ENCODE measurements at places on chromosomes 7 and 10.

DNA sequence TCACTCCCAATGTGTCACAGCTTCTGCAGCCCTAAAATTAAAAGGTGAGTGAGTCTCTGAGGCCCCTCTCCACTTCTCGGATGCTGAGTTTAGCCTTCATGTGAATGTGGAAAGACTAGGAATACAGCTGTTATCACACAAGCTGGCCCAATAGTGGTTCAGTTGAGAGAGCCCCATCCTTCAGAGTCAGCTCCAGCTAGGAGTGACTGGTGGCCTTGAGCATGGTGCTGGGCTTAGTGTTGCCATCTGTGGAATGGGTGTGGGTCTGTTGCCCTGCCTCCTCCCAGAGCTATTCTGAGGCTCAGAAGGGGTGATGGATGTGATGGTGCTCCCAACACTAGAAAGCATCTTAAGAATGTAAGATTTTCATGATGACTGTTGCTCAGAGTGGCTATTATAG lies 55.8 kb downstream of the FIGNL1 start:
- no peak for DNase-seq

DNA sequence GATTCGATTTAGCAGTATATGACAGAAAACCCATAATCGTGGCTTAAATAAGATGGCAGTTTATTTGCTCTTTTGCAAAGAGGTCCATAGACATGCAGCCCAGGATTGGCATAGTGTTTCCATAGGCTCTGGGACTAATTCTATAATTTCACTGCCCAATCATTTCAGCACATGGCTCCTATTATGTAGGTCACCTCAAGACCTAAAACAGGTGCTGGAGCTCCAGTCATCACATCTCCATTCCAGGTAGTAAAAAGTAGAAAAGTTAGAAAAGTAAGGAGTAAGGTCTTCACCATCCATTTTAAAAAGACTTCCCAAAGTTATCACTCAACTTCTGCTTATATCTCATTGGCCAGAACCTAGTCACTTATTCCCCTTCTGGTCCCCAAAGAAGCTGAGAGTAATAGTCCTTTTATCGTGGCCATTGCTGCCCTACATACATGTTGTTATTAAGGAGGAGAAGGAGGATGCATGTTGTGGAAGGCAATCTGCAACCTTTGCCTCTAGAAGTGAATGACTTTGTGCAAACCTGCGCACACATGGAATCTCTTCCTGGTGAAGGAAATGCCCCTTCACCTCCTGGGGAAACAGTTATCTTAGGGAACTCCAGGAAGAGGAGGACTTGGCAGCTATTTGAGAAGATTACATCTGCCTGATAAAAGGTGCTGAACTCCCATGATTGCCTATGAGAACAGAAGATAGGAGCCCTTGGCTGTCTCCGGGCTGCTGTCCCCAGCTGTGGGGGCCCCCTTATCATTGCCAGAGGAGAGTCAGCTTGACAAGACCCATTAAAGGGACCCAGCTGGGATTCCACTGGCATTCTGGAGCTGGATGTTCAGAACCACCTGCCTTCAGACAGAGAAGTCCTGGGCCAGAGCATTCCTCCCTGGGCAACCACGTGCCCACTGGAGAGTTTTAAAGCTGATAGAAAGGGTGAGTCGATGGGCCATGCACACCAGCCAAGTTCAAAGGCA lies 330.6 kb upstream of the ZMIZ1 start:
- no peak for DNase-seq

- DNase-seq, result no peak
Observed at GRCh38 chr7:26305090-26305868, 13.6 kb downstream of the SNX10 start.

- no peak for DNase-seq
Observed at GRCh38 chr7:24821045-24821753, 63.9 kb upstream of the GSDME start.

GRCh38 chr10:78726171-78726570 lies 342.6 kb upstream of the ZMIZ1 start:
- DNase-seq, result no peak

DNA sequence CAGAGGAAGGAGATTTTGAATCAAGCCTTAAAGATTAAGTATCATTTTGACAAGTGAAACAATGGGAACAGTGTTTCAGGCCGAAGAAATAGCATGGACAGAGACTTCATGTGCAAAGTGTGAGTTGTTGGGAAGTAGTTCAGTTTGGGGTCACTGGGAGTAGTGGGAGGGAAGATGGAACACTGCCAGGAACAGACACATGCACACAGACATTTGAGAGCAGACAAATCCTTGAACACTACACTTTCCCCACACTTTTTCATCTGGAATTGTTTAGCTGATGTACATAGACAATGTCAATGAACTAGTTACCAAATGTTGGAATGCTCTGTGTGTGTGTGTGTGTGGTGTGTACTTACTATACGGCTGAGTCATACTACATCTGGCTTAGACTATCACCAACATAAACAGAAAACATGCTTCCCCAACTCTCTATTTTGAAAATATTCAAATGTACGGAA lies 52.4 kb upstream of the LRRC17 start:
- peak; percentile 24 for DNase-seq

GRCh38 chr7:139068544-139069399 lies 32.9 kb upstream of the ZC3HAV1L start:
- DNase-seq, result no peak

- no peak for DNase-seq
Observed at GRCh38 chr10:132774902-132775863, 10.8 kb downstream of the NKX6-2 start.

DNA sequence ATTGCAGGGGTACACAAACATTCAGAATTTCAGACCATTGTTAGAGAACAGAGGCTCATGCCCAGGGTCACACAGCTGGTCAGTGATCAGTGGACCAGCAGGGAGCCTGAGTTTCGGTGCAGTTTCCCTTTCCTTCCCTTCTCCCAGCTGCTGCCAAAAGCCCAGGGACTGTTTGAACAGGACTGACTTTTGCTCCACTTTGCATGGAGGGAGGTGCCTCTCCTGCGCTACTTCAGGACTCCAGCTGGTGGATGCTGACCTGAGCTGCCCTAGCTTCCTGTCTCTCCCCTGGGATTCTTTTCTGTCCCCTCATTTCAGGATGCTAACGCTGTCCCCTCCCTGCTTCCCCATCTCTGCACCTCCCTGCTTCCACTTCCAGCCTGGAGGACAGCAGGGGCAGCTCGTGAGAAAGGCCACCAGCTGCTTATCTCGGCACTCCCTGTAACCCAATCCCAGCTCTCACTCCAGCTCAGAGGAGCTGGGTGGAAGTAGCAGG lies 14.5 kb downstream of the SH2D4B start:
- no peak for DNase-seq

DNA sequence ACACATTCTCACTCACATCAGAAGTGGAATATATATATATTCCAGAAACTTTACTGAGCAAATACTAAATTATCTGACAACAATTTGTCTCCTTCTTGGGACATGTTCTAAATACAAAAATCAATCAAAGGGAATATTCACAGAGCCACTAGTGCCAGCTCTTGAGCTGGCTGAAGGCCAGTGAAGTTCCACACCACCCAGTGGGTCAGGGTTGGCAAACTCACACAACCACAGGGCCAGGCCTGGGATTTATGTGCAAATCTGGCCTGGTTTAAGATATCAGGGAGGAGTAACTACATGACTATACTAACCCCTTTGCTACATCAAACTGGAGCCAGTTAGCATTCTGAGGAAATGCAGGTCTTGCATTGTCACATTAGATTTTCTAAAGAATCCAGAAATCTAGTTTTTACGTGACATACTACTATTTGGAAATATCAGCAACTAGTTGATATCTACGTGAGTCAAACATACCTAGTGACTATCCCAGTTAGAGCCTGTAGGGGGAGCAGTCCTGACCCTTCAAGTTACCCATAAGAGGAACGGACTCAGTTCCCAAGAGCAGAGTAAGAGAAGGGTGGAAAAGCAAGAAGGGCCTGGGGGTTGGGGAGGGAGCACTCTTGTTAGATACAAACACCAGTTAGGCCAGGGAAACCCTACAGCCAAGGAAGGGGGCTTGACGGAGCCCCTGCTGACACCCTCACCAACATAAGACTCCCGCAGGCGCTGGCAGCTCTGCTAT lies 600.4 kb downstream of the KCNMA1 start:
- DNase-seq, result peak; percentile 27

DNA sequence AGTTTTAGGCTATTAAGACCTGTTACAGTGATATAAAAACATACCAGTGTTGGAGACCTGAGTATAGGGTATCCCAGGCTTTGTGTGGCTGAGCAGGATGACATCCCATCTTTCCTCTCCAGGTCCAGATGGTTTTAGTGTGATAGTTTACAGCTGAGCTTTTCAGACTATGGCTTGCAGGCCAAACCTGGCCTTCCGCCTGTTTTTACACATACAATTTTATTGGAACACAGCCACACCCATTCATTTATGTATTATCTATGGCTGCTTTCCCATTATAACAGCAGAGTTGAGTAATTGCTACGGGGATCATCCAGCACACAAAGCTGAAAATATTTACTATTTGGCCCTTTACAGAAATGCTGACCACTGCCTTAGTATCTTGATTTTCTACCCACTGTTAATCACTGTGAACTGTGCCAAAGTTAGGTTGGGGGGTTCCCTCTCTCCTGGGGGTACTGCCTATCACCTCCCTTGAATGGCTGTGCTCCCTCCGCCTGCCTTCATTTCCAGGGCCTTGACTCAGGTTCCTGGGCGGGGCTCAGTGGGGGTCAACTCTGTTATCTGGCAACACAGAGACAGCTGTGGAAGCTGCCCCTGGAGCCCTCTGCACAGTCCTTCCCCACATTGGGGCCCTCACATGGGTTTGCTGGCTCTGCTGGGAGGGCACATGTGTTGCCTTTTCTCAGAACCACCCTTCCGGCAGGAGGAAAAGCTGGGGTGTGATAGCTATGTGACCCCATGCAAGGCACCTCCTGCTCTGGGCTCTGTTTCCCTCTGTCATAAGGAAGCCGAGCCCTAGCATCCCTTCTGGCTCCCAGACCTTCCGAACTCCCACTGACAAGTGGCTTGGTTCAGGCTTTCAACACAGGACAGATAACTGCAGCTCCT lies 40.3 kb upstream of the SH2D4B start:
- no peak for DNase-seq

GRCh38 chr7:38217672-38218071 lies 39.6 kb downstream of the STARD3NL start:
- DNase-seq, result no peak

GRCh38 chr10:12510501-12510941 lies 161.2 kb downstream of the CAMK1D start:
- DNase-seq, result no peak

DNA sequence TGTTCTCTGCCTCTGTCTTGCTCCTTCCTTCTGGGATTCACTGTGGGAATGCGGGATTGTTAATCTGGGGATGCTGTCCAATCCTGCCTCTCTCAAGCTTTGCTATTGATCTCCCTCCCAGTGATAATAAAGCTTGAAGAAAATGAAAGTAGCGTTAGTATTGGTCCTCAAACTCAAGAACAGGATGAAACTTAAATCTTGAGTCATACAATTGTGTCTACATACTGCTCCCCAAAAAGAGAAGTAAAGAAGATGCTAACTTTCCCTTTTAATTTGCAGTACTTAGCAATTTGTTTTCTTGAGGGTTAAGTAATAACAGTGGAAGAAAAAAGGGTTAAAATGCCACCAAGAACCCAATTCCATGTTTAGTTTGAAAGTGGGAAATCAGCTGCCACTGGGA lies 13.6 kb downstream of the CFTR start:
- DNase-seq, result no peak

- DNase-seq, result no peak
Observed at GRCh38 chr10:84539216-84539615, 210.8 kb downstream of the CCSER2 start.

DNA sequence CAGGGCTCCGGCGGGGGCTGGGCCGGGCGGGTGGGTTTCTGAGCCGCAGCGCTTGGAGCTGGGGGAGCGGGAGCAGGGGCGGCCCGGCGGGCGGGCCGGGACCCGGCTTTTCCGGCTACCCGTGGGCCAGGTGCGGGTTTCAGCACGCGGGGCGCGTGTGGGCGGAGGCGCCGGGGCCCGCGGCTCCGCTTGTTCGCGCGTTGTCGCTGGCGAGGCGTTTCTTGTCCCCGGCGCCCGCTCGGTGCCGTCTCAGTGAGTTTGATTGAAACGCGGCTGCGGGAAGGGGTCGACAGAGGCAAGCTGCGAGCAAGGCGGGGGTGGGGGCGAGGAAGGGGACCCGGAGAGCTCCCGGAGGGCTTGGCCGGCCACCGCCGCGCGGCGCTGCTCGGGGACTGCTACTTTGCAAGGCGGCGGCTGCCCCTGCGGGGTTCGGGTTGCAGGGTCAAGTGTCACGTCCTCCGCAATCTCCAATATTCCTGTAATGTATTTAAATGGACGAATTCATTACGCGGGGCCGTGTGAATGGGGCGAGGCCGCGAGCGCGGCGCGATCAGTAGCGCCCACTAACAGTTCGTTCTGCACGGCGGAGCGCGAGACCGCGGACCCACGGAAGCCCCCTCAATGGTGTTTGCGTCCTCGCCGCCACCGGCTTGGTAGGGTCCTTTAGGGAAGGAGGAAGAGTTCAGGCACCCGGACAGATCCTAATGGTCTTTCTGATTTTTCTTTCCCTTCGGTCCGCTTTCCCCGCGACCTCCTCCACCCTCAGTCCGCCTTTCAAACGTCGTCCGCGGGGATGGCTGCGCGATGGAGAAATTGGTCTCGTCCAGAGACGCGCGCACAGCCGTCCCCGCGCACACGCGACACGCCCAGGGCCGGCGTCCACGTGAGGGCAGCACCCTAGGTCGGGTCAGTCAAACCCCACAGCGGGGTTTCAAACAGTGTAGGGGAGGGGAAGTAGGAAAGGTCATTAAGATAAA lies 76.9 kb downstream of the INSIG1 start:
- DNase-seq, result peak; percentile 53

DNA sequence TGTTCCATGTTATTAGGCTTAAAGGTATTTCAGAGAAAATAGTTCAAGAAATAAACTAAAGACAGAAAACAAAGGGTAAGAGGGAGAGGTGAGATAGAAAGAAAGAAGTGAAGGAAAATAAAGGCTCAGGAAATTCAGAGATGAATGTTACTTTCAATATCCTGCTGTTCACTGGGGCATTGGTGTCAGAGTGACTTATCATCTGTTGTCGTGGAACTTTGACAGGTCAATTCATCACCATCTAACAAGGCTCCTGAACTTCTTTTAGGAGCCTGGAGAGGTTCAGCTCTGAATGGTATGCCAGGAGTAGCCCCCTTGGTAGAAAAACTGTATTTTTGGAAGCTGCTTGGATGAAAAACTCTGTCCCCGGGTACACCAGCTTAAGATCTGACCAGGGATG lies 100.1 kb downstream of the KLF6 start:
- DNase-seq, result no peak

DNA sequence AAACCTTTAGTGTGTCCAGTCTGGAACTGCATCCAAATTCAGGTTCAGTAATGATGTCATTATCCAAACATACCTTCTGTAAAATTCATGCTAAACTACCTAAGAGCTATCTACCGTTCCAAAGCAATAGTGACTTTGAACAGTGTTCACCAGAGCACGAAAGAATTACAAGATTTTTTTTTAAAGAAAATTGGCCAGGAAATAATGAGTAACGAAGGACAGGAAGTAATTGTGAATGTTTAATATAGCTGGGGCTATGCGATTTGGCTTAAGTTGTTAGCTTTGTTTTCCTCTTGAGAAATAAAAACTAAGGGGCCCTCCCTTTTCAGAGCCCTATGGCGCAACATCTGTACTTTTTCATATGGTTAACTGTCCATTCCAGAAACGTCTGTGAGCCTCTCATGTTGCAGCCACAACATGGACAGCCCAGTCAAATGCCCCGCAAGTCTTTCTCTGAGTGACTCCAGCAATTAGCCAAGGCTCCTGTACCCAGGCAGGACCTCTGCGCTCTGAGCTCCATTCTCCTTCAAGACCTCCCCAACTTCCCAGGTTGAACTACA lies 694 bp upstream of the FAS start:
- no peak for DNase-seq

GRCh38 chr7:100629117-100629716 lies 12.1 kb downstream of the TFR2 start:
- DNase-seq, result peak; percentile 86

- no peak for DNase-seq
Observed at GRCh38 chr7:100544967-100545359, 6.0 kb downstream of the AGFG2 start.
